ENCODE measurements at places on chromosomes 5 and 9.

GRCh38 chr9:93826209-93826608 lies 128.9 kb downstream of the BARX1 start:
- DNase-seq: peak; percentile 28

- no peak for DNase-seq
These were observed 26.7 kb downstream of the APBA1 start for GRCh38 chr9:69645488-69645887.

GRCh38 chr9:70590315-70590677 lies 175.8 kb upstream of the KLF9 start:
- no peak for DNase-seq

DNA sequence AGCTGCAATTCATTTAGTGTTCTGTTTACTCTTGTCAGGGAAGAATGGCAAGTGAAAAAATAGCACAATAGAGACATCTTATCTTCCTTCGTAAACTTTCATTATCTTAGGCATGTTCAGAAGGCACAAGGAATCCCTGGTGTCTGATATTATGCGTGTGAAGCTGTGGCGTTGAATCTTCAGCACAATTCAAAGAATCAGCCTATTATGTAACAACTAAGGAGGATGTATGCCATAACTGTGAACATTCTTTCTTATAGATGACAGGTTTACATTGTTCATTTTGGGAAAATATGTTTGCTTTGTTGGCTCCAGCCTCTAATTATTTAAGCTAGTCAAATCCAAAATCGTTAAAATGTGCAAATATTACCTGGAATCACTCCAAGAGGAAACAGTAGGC lies 446.1 kb downstream of the ANXA1 start:
- no peak for DNase-seq

GRCh38 chr5:78537821-78538220 lies 110.8 kb downstream of the LHFPL2 start:
- no peak for DNase-seq

DNA sequence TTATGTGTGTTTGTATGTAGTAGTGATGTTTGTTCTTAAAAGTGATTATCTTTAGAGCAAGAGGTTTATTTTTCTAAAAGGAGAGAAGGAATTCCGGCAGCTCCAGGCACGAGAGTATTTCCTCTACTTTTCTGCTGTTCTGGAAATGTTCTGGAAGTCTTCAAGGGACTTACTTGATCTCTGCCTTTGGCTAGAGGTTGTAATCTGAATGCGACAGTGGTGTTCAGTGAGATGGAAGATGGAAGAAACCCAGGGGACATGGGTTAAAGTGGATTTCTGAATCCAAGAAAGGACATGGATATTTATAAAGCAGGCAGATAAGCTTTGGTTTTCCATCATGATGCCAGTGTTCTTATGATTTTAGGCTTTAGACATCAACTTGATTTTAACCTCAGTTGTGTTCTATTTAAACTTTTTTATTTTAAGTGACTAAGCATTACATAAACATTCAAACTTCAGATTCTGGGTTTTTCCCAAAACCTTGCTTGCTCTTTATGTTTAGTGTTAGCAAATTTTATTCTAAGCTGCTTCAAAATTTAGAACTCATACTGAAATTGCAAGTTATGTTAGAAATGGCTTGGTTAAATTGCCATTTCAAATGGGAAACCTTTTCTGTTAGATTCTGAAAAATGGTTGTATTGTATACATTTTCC lies 3.6 kb downstream of the GPR21 start:
- no peak for DNase-seq

DNA sequence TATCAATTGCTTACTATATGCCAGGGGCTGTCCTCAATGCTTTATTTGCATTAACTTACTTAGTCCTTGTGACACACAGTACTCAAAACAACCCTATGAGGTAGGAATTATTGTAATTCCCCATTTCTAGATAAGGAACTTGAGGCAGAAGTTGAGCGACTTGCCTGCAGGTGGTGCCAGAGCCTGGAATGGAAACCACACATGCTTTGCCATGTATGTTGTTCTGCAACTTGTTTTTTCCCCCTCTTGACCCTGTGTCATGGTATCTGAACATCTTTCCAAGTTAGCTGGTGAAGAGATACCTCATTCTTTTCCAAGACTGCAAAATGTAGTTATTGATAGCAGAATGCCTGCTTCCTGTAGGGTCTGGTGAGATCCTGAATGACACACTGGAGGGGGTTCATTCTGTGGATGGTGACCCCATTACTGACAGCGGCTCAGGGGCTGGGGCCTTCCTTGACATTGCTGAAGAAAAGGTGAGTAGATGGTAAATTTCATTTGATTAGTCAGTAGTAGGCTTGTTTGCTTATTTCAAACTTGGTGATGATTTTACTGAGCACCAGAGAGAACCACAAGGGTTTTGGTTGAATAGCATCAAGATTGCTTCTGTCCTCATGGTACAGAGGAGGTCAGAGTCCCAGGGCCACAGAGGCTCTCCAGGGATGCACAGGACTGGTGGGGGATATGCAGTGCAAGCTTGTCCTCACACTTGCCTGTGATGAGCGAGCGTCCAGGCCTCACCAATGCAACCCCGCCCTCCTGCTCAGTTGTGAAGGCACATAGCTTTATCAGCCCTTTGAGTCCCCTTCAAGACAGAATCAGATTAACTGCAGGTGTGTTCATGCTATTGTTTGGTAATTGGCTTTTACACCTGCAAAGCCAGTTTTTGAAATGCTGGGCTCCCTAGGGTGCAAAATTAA lies 57.0 kb downstream of the COL15A1 start:
- peak; percentile 49 for DNase-seq

- peak; percentile 39 for DNase-seq
These were observed at the start of gene STC2 for GRCh38 chr5:173327948-173328843. Gene STC2 (minus strand): TSS chr5:173328414. CDS start chr5:173328193, 221 bp downstream.

- DNase-seq: no peak
These were observed 35.9 kb downstream of the ARPC5L start for GRCh38 chr9:124897570-124898460.

- DNase-seq: no peak
These were observed 35.8 kb upstream of the SPATA31D4 start for GRCh38 chr9:81892440-81892839.

DNA sequence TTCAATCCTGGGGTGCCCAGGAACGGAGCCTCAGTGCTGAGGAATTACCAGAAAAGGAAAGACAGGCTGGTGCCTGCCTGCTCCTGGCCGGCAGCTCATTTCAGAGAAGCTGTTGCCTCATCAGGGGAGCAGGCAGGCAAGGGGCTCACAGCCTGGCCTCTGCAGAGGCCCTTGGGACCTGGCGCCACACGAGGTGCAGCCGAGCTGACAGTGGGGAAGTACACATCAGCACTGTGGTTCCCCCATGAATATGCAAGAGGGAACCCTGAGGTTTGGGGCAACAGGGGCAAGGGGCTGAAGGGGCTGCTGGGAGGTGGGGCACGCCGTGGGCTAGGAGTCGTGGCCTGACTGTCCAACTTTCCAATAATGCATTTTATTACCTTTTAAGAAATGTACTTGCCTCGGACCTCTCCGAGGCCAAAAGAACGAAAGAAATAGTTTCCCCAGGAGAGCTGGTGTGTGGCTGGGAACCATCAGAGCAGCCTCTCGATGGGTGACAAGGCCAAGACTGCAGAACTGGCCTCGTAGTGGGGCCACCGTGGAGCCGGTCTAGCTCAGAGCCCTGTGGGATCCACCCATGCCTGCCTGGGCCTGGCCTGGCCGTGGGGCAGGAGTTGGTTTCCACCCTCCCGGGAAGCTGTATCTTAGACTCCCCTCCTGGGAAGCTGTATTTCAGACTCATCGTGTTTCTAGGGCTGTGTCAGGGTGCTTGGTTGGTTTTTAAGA lies 198.6 kb downstream of the PAX5 start:
- no peak for DNase-seq

- no peak for DNase-seq
These were observed 259.3 kb downstream of the FANCC start for GRCh38 chr9:95058121-95058785.

DNA sequence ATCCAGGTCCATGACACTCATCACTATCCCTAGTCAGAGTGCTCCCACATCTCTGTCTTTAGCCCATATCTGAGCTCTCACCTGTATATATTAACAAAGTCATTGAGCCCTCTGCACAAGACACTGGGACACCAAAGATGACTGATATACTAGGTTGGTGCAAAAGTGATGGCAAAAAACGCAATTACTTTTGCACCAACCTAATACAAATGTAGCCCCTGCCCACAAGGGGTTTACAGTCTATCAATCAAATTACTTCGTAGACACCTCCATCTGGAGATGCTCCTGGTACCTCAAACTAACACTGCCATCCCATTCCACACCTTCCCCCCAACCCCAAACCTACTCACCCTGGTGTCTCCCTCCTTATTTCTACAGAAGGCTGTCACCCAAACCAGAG lies 194.1 kb downstream of the MCTP1 start:
- no peak for DNase-seq

DNA sequence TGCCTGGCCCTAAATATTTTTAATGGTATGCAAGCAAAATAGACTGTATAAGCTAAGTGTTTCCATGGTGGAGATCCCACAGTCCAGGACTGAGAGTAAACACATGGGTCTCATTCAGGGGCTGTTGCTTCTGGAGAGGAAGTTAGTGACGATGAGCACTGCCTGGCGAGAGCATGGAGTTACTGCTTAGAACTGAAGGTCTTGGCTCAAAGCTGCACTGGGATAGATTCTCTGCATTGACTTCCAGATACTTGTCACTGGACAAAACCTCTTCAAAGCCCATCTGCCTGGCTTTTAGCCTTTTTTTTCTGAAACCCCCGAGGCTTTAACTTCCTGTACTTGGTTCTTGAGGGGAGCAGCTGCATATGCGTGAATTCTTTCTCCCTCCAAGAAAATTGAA lies 39.2 kb downstream of the GPR107 start:
- no peak for DNase-seq

GRCh38 chr9:121285835-121286687 lies 18.1 kb downstream of the GSN start:
- DNase-seq: no peak

DNA sequence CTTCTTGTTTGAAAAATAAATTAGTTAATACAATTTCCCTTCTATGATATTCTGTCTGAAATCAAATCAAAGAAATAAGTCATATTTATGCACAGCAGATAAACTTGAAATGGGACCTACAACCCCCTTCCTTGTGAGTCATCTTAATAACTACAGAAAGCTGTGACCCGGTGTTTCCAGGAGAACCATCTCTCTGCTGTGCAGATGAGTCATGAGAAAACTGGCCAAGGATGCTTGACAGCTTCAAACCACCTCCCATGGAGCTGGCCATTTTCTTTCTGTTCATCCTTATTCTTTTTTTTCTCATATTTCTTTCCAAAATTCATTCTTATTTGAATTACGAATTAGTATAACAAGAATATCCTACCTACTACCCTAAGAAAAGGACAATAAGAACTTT lies 43.4 kb upstream of the NR4A3 start:
- no peak for DNase-seq

DNA sequence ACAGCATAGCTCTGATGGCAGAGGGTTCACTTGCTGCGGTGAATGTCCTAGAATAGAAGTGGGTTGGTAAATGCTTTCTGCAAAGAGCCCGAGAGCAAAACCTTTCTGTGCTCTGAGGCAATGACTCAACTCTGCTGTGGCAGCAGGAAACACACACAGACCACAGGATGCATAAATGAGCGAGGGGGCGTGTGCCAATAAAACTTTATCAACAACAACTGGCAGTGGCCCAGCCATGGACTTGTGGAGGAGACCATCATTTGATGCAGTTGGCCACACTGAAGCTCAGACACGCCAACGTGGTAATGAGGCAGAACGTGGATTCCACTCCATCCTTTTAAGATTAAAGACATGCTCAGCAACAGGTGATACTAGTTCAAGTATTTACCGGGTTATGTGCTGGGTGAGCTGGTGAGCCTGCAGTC lies 6.8 kb downstream of the MRPL36 start:
- DNase-seq: peak; percentile 60

GRCh38 chr5:145687943-145688342 lies 147.2 kb downstream of the PRELID2 start:
- DNase-seq: no peak

- no peak for DNase-seq
These were observed 713.3 kb upstream of the RGMB start for GRCh38 chr5:98060148-98060547.

- DNase-seq: no peak
These were observed 117.1 kb upstream of the IRX4 start for GRCh38 chr5:1999794-2000193.

DNA sequence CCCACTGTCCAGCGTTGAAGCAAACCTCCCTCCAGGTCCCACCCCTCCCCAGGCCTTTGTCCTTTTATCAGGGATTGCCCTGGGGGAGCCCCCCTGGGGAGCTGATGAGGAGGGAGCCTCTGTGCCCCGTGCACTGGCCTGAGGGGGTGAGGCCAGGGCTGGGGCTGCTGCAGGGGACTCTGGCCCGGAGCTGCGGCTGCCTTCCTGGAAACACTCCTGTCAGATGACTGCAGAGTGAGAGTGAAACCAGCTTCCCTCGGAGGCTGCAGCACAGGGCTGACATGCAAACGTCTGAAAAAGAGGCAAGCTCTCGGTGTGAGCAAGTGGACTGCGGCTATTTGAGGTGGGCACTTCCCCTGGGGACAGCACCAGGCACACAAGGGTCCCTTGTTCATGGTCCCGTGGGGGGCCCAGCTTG lies 4.6 kb upstream of the TRAF2 start:
- DNase-seq: peak; percentile 49

GRCh38 chr5:112649882-112650281 lies 87.8 kb upstream of the APC start:
- no peak for DNase-seq

- no peak for DNase-seq
These were observed 117.9 kb downstream of the INSYN2B start for GRCh38 chr5:169862391-169862811.

- DNase-seq: no peak
These were observed 146.7 kb downstream of the CARTPT start for GRCh38 chr5:71865665-71866320.

DNA sequence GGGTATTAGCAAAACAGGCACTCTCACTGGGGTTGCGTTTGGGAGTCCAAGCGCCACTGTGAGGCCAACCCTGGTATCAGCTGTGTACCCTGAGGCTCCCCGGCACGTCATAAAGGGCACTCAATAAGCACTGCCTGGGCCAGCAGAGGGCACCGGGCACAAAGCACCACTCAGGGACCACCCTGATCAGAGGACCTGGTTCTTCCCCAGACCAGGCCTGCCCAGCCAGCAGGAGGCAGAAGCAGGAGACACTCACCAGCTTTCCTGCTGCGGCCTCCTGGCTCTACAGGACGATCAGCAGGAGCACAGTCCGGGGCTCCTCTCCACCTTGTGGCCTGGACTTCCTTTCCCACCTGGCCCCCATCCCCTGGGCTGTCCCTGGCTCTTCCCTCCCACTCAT lies 12.6 kb downstream of the MGAT1 start:
- DNase-seq: no peak

DNA sequence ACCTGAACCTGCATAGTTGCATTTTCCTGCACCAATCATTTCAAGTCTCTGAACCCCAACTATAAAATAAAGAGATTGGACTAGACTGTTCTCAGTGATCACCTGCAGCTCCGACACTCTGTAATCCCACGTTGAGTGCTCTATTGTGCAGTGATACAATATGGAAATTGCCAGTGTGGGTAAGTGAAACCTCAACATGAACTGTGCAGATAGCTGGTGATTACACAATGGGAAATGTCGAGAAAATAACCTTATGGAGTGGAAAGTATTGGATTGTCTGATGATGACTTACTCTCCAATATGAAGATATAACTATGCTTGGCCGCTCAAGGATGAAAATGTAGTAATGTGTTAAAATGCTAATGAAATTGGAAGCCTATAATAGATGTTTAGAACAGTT lies 293.1 kb upstream of the BRINP1 start:
- DNase-seq: no peak

Data from stimulated activated CD4-positive, alpha-beta T cell treated with anti-CD3 and anti-CD28 coated beads, Interleukin-1b, Interleukin-23, amount 100 ng/mL, for 4 hours (primary cell).